ENCODE measurements at places on chromosomes 7 and 10.

DNA sequence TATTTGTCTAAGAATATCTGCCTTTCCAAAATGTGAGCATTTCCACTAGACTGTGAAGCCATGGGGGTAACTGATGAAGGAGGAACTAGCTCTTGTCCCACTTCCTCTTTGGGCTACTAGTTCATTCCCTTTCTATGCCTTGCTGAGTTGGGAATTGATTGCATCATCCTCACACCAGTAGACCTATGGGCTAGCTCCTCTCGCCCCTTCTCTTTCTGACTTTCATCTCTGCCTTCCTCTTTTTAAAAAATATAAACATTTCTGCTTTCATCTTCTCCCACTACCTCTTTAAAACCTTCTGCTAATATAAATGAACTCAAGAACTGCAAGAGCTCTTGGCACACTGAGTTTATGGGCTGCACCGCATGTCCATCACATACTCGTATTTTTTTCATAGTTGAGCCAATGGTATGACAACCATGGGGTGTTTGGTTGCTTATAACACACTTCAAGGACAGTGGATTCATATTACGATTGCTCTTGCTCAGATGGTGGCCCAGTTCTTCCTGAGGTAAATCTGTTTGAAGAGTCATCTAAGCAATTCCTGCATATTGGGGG is 182.0 kb downstream of the REEP3 start:
- H3K4me1 ChIP-seq: peaks cover 2% of the 10 kb centered on the region
- no peaks in the 10 kb centered on the region for H3K36me3 ChIP-seq
- H3K27ac ChIP-seq: no peak overlapping the region
- no peak for DNase-seq

DNA sequence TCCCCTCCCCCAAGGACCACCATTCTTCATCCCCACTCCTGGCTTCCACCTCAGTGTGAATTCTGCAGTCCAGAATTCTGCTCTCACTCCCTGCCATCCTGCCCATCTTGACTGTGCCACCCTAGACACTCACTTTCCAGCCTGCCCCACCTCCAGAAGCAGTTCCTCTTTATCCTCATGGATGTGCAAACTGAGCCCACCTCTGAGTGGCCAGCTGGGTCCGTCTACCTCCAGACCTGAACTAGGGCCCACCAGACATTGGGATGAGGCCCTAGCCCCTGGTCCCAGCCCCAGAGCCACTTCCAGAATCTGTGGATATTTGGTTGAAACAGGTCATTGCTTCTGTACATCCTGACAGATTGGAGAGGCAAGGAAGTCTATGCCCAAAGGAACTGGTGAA is 58.5 kb downstream of the GRID1 start:
- DNase-seq: no peak
- no peak overlapping the region for H3K4me3 ChIP-seq
- H3K27me3 ChIP-seq: no peaks in the 10 kb centered on the region
- H3K4me1 ChIP-seq: no peaks in the 10 kb centered on the region
- H3K36me3 ChIP-seq: no peaks in the 10 kb centered on the region

GRCh38 chr10:12351447-12351846 is 2.1 kb downstream of the CAMK1D start:
- H3K27ac ChIP-seq: no peak overlapping the region
- H3K4me3 ChIP-seq: peak overlapping the region; percentile 95
- H3K4me1 ChIP-seq: peaks cover 28% of the 10 kb centered on the region
- H3K36me3 ChIP-seq: no peaks in the 10 kb centered on the region
- no peaks in the 10 kb centered on the region for H3K27me3 ChIP-seq

- no peak for DNase-seq
- H3K27ac ChIP-seq: no peak overlapping the region
- H3K36me3 ChIP-seq: no peaks in the 10 kb centered on the region
- H3K4me1 ChIP-seq: peaks cover 10% of the 10 kb centered on the region
- no peak overlapping the region for H3K4me3 ChIP-seq
- H3K27me3 ChIP-seq: no peaks in the 10 kb centered on the region
Observed at GRCh38 chr10:11707624-11708350, 34.4 kb upstream of the ECHDC3 start.

GRCh38 chr10:18616337-18616736 is 35.0 kb downstream of the NSUN6 start:
- H3K27ac ChIP-seq: no peak overlapping the region
- H3K4me3 ChIP-seq: no peak overlapping the region
- no peaks in the 10 kb centered on the region for H3K4me1 ChIP-seq

DNA sequence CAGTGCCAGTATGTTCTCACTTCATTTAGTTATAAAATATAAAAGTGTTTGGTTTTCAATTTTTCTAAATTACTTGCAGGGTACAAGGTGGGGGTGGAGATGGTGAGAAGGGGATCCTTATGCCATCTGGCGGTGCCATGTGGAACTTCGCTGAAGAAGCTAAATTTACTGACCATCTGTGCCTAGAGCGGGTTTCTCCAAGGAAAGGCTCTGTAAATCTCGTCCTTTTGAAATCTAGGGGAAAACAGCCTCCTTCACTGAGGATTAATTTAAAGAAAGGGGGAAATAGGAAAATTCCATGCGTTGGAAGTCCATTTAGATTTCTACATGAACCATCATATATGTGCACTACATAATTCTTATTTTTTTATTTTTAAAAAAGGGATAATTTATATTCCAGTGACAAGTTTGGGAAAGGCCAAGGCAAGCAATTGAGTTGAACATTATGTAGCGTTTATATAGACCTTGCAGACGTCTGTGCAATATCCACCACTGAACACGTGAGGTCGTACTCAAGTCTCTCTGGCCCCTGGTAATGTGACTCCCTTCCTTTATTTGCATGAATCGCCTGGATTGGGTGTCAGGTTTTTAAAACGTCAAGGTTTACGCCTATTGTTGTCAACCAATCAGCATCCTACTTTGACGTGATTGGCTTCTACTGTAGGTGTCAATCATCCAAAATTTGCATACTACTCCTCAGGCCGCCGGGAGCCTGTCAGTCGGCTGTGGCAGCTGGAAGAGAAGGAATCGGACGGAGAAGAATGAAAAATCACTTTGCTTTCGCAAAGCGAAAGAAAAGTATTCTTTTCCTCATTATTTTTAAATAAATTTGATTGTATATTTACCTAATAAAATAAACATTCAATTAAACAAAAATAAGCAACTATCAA is 297.1 kb upstream of the NFE2L3 start:
- no peak overlapping the region for H3K4me3 ChIP-seq
- no peak for DNase-seq

DNA sequence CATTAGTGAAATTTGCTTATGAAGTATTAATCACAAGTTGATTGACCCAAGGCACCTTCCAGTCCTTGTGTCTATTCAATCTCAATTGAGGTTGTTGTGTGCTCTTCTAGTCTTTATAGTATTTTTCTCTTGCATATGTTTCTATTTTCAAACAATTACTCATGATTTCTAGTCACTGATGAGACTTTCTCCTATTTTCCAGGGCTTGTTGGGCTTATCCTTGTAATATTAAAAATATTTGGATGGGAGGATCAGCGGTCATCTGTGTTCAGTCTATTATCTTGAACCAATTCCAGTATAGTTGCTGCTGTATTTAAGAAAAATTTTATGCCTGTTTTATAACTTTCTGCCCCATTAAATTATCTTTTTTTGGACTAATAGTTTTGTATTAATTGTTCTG is 154.4 kb downstream of the PTEN start:
- no peaks in the 10 kb centered on the region for H3K27me3 ChIP-seq
- H3K4me1 ChIP-seq: no peaks in the 10 kb centered on the region
- H3K4me3 ChIP-seq: no peak overlapping the region
- no peaks in the 10 kb centered on the region for H3K36me3 ChIP-seq
- no peak overlapping the region for H3K27ac ChIP-seq

DNA sequence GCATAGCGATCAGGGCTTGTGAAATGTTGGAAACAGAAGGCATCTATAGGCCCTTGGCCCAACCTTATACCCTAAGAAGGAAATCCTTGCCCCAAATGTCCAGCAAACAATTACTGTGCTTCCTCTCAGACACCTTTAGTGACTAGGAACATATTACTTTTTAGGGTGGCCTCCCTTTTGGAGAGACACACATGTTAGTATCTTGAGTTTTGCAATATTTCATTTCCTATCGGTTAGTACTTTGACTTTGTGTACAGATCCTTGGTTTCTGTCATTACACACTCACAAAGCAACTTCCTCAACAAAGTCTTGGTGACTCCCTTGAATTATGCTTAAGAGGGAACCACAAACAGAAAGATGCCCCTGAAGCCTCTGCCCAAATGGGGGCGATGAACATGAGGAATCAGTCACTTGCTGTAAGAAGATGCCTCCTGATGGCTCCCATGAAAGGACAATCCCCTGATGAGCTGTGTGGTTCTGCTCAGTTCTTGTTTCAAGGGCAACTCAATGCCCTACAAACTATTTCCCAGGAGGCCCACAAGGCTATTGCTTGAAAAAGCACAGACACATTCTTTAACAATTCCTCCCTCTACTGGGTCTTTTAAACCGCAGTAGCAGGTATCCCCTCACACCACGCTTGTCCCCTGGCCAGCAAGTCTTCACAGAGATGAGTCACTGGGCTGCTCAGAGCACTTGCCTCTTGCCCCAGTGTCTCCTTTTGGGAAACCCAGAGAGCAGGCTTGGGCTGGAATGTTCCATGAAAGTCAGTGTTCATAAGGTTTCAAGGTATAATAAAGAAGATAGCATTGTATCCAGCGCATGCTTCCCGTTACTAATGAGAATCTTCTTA is 196.2 kb downstream of the FANK1 start:
- H3K27me3 ChIP-seq: no peaks in the 10 kb centered on the region
- H3K36me3 ChIP-seq: no peaks in the 10 kb centered on the region
- H3K4me3 ChIP-seq: no peak overlapping the region
- no peak overlapping the region for H3K27ac ChIP-seq
- H3K4me1 ChIP-seq: no peaks in the 10 kb centered on the region

GRCh38 chr7:75847707-75848106 is 31.1 kb upstream of the RHBDD2 start:
- no peaks in the 10 kb centered on the region for H3K27me3 ChIP-seq
- H3K27ac ChIP-seq: no peak overlapping the region
- no peaks in the 10 kb centered on the region for H3K36me3 ChIP-seq
